Mucosa of gallbladder (tissue), 1 donor: ENCODE measurements at places on chromosomes 7 and 10.

GRCh38 chr7:145884716-145885514, 231.7 kb upstream of the CNTNAP2 start:
- no peak for DNase-seq

GRCh38 chr7:22386865-22387264, 29.9 kb upstream of the RAPGEF5 start:
- no peak for DNase-seq

GRCh38 chr7:110856704-110857103, 234.2 kb upstream of the LRRN3 start:
- no peak for DNase-seq

DNA sequence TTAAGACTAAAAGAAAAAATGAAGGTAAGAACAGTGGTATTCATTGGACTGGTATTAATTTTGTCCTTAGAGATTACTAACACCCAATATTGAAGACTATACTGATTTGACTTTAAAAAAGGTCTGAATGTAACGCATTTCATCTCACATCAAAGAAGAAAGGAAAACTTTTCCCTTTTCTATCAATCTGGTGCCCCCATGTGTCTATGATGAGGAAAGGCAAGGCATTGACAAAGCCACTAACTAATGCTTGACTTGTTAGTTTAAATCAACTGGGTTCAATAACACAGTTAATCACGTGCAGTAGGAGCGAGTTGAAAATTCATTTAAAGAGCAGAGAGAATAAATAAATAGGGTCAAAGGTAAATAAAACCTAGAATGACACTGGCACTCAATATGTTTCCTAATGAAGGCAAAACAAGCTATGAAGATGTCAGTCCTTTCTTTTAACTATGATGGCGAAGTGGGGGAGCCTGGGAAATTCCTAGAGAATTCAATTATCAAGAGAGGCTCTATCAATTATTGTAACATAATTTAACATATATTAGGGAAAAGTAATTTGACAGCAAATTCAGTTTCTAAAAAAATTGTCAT, 180.9 kb downstream of the ANK3 start:
- DNase-seq = no peak

DNA sequence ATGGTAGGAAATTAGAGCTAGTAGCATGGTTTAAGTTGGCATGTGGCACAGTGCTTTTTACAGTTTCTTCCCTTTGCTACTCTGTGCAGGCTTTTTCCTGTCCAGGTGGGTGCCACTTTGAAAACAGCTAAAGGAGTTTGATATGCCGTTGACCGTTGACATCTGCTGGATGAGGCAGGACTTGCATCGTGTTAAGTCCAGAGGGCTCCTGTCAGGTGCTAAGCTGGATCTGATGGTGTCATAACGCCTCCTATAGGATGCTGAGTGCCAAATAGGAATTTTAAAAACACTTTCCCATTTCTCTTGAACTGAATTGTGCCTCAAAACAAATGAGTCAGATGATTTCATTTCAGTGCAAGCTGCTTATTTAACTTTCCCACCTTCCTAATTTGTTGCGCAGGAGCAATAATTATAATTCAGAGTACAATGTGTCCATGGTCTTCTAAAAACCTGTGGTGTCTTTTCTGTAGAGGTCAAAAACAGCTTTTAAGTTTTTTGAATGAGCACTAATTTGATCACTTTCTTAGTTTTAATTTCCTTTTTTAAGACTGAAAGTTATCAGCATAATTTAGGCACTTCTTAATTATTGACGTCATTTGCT, 178.3 kb downstream of the CDCA7L start:
- peak; percentile 36 for DNase-seq

GRCh38 chr10:22891797-22892196, 36.1 kb upstream of the ARMC3 start:
- no peak for DNase-seq

DNA sequence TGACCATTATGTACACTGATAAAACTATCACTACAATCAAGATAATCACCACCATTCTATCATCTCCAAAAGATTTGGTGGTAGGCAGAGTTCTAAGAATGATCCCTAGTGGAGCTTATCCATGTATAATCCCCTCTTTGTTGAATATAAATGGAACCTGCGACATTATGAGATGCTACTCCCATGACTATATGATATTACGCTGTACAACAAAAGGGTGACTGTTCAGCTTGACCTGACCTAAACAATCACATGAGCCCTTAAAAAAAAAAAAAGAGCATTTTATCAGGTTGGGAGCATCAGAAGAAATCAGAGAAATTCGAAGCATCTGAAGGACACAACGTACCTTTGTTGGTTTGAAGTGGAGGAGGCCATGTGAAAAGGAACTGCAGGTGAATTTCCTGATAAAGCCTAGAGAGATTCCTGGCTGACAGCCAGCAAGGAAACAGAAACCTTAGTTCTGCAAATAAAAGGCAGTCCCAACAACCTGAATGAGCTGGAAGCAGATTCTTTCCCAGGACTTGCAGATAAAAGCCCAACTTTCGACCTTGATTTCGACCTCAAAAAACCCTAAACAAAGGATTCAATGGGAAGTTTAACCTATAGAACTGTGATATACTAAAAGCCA, 270.7 kb downstream of the ADRA2A start:
- DNase-seq = peak; percentile 76

DNA sequence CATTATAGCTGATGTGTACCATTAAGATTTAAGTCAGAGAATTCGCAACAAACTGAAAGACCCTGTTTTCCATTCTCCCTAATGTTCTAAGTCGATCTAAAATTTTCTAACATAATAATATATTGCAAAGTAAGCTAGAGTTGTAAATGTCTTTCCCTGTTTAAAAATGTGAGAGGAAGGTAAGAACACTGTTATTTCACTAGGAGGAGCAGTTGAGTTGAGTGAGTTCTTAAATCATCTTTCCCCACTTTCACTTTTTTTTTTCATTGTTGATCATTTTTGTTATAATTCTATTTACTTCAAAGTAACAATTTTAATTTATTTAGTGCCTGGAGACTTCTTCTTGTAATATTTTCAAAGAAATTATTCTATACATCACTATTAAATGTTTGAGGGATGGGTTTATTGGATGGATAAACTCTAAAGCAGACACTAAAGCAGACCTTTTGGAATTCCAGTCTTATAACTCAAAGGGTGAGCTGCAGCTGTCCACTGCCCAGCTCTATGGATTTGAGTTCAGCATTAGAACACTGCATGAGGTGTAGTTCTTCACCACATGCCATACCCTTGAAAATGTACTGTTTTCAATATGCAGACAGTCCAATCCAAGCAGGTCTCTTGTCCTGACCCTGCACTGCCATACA, 181.3 kb upstream of the FZD1 start:
- DNase-seq = no peak

DNA sequence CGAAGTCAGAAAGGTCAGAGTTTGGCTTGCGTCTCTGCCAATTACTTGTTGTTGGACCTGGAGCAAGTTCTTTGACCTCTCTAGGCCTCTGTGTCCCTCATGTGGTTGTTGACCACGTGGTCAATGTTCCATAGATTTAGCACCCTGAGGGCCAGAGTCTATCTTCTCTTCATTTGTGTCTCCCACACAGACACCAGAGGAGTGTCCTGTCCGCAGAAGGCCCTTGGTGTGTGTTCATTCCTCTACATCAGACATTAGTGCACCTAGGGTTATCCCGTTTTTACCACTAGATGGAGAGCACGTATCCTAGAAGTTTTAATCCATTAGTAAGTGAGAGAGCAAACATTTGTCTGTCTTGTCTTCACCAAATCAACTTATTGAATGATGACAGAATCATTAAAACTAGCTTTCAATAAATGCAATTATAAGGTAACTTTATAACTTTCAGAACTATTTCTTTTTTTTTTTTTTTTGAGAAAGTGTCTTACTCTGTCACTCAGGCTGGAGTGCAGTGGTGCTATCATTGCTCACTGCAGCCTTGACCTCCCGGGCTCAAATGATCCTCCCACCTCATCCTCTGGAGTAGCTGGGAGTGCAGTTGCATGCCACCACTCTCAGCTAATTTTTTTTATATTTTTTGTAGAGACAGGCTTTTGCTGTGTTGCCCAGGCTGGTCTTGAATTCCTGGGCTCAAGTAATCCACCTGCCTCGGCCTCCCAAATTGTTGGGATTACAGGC, 122.5 kb upstream of the ANKRD1 start:
- DNase-seq = no peak

DNA sequence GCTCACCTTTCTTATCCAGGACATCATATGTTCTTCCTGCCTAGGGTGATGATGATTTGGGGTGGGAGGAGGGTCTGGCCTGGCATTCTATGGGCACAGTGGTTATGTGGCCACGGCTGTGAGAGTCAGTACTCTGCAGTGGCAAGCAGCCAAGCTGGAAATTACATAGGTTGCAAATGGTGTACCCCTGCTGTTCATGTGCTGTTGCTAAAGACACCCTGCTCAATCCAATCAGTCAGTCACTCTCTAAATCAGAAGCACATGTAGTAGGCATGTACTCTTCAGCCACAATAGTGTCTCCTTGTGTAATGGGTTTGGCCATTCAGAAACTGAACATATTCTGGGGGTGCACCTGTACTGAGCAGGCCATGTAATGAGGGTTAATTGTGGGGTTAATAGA, 449.1 kb upstream of the ANKRD30A start:
- DNase-seq = no peak

GRCh38 chr10:17836942-17837341, 27.8 kb downstream of the MRC1 start:
- peak; percentile 16 for DNase-seq
